ENCODE measurements at places on chromosomes 7 and 10.

DNA sequence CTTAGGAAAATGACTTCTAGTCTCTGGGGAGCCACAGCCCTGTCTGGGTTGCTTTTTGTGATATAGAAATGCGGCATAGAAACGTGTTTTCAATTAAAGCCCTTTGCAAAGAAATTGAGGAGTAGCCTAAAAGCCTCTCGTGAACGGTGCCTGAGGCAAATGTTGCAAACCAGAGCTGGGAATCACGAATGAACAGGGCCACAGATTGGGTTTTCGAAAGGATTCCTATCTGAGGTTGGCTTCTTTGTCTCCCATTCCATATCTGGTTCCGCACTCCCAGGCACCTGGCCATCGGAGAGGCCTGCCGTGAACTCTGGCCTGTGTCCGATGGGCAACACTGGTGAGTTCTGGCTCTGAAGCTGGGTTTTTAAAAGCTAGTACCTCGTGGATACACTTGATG lies 221.6 kb downstream of the TCF7L2 start:
- DNase-seq = no peak

GRCh38 chr7:26841003-26841739 lies 23.2 kb downstream of the SKAP2 start:
- DNase-seq = no peak

GRCh38 chr10:103053659-103054581 lies 135.8 kb downstream of the CNNM2 start:
- peak; percentile 80 for DNase-seq

DNA sequence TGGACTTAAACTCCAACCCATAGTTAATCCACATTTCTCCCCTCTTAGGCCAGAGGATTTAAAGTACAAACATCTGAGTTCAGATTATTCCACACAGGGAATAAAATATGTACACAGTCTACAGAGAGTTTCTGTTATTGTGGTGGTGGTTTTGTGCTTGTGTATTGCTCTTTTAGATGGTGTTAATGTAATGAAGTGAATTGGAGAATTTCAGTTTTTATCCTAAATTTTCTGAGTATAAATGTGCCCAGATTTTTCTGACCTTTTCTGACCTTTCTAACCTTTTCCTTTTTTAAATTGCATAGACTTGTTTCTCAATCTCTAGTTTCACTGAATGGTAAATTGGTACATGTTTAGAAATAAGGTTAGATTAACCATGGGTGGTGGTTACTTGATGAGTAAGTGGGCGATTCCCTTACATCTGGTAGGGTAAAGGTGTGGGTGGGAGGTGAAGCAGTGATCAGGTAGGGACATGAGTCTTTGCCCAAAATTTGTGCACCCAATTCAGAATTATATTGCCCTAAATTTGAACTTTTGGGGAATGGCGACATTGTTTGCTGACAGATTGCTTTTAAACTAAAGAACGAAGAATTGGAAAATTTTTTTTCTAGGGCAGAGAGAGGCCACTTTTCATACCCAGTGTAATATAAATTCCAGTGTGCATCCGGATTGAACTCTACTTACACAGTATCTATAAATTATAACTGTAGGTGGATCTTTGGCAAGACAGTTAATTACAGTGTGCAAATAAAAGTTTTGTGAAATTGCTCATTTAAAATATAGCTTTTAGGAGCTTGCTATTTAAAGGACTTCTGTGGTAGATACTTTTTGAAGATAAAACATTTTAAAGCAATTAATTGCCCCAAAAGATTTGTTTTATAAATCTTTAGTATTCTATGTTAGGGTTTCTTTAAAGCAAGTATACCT lies 62.2 kb downstream of the ST7 start:
- no peak for DNase-seq

- DNase-seq = no peak
These were observed 42.5 kb upstream of the AHR start for GRCh38 chr7:17255926-17256325.

DNA sequence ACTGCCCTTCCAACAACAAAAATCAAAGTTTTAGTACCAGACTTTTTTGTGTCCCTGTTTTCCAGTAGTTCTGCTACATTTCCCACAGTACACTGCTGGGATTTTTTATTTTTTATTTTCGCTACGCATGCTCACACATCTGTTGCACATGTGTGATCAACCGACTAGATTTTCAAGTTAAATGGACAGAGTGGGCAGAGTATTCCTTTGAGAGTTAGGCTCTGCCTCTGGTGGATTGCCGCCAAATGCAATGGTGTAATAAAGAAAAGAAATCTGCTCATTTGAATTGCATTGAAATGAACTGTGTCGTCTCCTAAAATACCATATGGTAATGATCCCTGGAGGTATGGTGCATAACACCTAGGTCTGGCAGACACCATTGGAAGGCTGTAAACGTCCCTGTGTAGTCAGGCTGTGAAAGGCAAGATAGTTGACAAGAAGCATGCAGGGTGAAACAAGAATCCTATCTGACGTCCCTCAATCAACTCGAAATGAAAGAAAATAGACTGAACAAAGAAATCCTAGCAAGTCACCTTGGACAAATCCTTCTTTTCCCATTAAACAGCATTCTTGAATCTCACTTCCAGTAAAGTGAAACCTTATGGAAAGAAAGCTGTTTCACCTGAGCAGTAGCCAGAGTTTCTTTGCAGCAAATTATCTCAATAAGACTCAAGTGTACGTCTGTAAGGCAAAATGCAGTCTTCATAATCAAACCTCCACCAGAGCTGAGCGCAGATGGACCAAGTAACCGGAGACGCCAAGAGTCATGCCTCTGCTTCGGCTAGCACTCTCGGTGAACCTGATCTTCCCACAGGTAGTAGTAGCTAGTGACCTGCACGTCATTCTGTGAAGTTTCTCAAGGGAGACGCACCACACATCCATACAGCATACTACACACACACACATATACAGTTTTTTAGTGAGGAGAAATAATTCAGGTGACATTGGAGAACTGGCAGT lies 357.3 kb downstream of the CRPPA start:
- no peak for DNase-seq

- DNase-seq = no peak
These were observed 25.8 kb downstream of the PLA2G12B start for GRCh38 chr10:72928798-72929197.

GRCh38 chr7:2709553-2710285 lies 21.7 kb downstream of the AMZ1 start:
- peak; percentile 79 for DNase-seq

DNA sequence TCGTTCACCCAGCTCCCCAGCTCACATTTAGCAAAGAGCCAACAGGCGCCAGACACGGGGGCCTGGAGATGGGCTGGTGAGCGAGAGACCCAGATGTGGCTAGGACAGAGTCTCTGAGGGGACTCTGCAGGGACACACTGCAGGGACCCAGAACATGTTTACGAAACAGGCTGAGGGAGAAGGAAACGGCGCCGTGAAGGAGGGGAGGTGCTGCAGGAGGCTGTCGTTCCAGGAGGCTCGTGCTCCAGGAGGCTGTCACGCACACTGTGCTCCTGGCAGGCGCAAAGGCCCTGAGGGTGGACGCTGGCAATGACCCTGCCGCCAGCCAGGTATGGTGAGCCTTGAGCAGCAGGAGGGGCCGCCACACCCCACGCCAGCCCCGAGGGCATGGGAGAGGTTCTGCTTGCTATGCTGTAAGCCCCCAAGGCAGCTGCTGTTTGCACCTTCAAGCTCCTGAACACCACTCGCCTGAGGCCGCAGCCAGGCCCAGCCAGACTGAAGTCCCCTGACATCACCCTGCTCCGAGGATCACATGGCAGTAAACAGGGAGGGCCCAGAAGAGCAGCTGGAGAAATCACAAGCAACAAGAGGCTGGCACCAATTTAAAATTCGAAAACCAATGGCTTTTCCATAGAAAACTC lies 27.3 kb downstream of the ADAP1 start:
- no peak for DNase-seq

GRCh38 chr7:84336303-84336702 lies 141.7 kb upstream of the SEMA3A start:
- DNase-seq = no peak

- no peak for DNase-seq
These were observed 117.6 kb downstream of the TCERG1L start for GRCh38 chr10:131193923-131194322.

DNA sequence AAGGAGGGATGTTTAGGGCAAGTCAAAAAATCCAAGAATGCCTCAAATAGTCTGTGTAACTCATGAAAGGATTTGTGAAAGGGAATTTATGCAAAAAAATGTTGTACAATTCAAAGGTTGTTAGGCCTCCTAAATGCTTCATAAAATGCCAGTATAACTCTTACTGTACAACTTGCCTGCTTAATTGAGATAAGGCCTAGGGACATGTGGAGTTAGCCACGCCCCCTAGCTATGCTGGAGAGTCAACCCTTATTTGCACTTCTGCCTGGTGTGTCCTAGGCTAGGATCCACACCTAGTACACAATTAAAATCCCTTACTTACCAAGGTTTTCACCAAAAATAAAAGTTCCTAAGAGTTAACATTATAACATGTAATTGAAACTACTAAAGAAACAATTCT lies 77.2 kb downstream of the ZNF680 start:
- no peak for DNase-seq

DNA sequence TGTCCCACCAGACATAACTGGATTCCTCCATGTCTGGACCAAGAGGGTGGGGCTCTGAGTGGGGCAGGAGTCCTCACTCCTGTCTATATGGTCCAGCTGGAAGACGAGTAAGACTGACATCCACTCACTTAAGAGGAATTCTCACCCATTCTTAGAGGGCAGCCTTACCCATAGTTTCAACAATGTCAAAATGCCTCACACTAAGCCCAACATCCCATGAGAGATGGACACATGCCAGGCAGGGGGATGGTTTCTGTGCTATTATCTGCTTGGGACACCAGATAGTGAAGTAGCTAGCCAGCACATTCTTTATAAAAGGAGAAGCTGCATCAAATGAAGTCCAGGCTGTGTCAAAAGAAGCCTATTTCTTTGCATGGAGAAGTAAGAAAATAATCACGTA lies 4.7 kb upstream of the LANCL2 start:
- DNase-seq = no peak

- DNase-seq = peak; percentile 80
These were observed 12.7 kb downstream of the HNRNPF start for GRCh38 chr10:43396061-43396927.

DNA sequence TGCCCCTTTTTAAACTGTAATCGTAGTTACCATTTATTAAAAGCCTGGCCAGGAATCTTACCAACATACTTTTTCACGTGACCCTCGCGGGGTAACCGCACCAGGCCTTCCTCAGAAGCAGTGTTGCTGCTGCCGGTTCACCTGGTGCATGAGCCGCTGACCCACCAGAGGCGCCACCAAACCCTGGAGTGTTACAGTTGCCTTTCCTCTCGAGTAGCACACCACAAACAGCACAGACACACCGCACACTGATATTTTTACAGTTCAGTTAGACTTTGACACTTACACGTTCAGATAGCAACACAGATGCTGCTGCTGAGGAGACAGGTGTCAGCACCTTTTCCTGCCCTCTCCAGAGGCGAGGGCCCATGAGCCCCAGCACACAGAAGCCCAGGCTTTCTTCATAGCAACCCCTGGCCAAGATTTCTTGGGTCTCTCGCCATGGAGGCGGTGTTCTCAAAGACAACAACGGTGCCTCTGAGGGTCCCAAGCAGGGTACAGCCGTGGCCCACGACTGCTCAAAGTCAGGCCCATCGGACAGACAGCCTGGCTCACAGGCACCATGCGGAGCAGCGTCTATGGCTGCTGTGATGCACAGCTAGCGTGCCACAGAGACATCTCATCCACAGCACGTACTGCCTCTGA lies 123.1 kb downstream of the DIP2C start:
- DNase-seq = no peak

DNA sequence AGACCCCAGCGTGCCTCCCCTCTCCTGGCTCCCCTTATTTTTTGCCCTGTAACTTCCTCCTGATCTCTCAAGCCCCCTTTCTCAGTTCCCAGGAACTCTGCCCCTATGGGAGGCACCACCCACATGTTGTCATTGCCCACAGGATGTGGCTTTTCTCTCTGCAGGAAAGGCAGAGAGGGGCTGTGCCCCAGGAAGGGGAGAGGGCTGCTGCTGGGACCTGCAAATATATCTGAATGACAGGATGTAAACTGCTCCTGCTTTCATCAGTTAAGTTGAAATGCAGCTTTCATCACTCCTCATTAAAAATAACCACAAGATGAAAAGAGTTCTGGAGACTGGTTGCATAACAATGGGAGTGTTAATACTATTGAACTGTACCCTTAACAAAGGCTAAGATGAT lies 103.3 kb downstream of the CLEC2L start:
- DNase-seq = peak; percentile 21
